BJ (cell line): ENCODE measurements at places on chromosomes 5 and 9. TPM values are rescaled to one million over a fixed set of nuclear protein-coding genes. Genes with fewer than 3 reads are reported as not detected.

Gene KCNV2
- not detected in 2 replicates for polyA plus RNA-seq

Gene C5orf52
- not detected in 2 replicates for polyA plus RNA-seq

GRCh38 chr5:67998709-67999261, 216.8 kb upstream of the PIK3R1 start:
- no peak for DNase-seq

GRCh38 chr9:108356806-108357205, 499.0 kb downstream of the ACTL7B start:
- DNase-seq: no peak

- DNase-seq: no peak
Observed at GRCh38 chr9:93667627-93668026, 91.2 kb downstream of the PHF2 start.

DNA sequence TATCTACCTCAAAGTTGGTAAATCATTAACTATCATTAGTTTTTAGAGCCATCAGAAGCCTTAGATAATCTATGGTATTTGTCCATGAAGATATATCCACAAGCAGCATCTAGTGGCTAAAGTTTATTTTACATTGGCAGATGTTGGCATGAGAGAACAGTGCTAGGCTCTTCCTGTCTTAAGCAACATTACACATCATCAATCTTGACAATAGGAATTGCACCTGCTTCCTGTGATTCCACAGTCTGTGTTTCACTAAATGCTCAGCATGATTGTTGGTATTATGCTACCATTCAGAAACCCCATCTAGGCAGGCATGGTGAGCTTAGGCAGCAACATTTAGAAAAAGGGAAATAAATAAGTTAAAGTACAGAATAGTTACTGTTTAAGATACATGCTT, 246.6 kb downstream of the SLCO4C1 start:
- no peak for DNase-seq

DNA sequence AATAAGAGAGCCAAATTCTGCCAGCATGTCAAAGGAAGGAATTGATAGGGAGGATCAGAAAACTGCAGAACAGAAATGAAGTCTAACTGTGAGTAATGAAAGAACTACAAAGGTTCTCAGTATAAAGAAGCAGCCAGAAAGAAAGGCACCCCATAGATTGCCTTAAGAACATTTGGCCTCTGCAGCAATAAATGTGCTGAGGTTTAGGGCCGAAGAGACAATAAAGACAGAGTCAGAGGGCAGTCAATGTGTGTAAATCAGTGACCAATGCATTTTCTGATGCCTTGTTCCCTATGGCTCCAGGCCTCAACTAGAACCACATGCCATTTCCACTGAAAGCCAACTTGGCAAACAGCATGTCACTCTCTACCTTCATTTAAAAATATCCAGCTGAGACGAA, 281.0 kb downstream of the HINT1 start:
- DNase-seq: no peak

DNA sequence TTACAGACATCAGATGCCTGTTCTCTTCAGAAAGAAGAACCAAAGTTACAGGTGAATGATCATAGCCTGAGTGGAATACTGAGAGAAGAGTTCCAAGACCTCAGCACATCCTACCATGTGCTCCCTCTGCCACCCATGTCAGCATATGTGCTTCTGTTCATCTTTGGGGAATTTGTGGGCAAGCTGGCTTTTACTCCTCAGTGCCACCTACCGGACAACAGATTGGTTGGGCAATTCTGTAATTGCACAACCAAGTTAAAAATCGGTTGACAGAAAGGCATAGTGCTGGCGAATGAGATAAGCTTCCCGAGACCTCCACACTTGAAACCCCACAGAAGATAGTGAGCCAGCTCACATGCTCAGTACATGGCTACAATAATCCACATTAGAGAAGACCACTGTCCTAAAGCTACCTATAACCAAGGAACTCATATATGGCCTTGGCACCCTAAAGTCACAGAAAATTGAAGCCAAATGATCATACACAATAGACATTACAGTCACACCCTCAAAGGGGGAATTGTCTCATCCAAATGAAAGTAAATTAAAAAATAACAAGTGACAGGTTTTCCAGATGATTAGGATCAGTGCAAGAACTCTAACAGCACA, 1238.0 kb upstream of the NUDT12 start:
- no peak for DNase-seq

- no peak for DNase-seq
Observed at GRCh38 chr9:37988041-37988440, 81.0 kb downstream of the SHB start.

Gene PCDHGA10
- 2.7 and 3.9 TPM in 2 replicates for polyA plus RNA-seq
